Pancreas (tissue), 10 donors: ENCODE measurements at places on chromosomes 7 and 10. TPM values are rescaled to one million over a fixed set of nuclear protein-coding genes. Genes with fewer than 3 reads are reported as not detected.

Gene RARRES2
- total RNA-seq = 125 TPM

Gene PSMG3
- 6.7 TPM for total RNA-seq

Gene EEPD1
- 7.5 TPM for total RNA-seq

Gene AKR1D1
- not detected for total RNA-seq

Gene SCART1
- 0.95 TPM for total RNA-seq

Gene FAM131B
- total RNA-seq = 0.05 TPM

- no peaks in the 10 kb centered on the region for H3K4me1 ChIP-seq
- H3K27ac ChIP-seq = no peak overlapping the region
- DNase-seq = no peak
- no peak overlapping the region for H3K4me3 ChIP-seq
- no peaks in the 10 kb centered on the region for H3K27me3 ChIP-seq
- H3K36me3 ChIP-seq = no peaks in the 10 kb centered on the region
Measured at GRCh38 chr10:23461557-23461956, 22.7 kb downstream of the OTUD1 start.

DNA sequence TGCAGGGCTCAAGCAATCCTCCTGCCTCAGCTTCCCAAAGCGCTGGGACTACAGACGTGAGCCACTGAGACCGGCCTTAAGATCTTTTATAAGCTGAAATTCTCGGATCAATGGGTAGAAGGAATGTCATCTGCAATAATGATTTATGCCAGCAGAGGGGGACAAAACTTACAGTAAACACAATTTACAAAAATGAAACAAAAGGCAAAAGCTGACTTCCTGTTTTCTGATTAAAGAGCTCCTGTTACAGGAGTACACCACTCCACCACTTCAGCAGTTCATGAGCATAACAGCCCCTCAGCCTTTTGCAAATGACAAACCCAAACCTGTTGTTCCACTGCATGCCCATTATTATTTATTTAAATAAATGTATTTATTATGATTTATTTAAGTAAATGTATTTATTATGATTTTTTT, 88.5 kb upstream of the ATP6V0A4 start:
- H3K27ac ChIP-seq = no peak overlapping the region
- DNase-seq = no peak
- no peaks in the 10 kb centered on the region for H3K4me1 ChIP-seq
- no peaks in the 10 kb centered on the region for H3K27me3 ChIP-seq
- no peaks in the 10 kb centered on the region for H3K36me3 ChIP-seq

- no peak for DNase-seq
- no peaks in the 10 kb centered on the region for H3K27me3 ChIP-seq
- no peak overlapping the region for H3K4me3 ChIP-seq
- no peaks in the 10 kb centered on the region for H3K4me1 ChIP-seq
- H3K27ac ChIP-seq = no peak overlapping the region
Measured at GRCh38 chr7:48832303-48832845, 92.0 kb upstream of the CDC14C start.

DNA sequence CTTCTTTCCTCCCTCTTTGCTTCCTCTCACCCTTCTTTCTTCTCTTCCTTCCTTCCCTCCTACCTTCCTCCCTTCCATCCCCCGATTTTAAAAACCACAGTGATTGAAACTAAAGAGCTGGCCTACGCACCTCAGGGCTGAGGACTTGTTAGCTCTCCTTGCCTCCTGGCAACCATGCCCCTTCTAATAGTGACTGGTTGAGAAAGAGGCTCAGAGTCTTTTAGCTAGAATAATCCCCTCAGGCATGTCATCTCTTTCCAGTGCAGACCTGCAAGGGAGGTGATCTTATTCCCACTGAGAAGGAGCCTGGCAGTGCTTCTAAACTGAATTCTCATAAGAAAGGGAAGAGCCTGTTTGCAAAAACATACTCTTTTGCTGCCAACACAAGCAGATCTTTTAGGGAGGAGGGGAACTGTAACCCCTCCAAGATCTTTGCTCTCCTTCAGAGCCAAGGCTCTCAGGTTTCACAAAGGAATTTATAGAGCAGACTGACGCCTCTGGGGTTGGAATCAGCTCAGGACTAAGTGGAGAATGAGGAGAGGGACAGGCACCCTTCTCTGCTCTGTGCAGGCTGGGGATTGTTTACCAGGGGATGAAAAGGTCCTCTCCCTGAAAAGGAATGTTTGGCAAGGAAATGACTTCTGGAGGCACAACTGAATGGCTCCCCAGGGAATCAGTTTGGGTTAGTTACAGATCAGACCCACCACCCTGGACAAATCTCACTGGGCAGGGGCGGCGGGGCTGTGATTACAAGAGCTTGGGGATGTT, 9.4 kb upstream of the ANKRD1 start:
- no peaks in the 10 kb centered on the region for H3K27me3 ChIP-seq
- no peak overlapping the region for H3K4me3 ChIP-seq
- no peak for DNase-seq

DNA sequence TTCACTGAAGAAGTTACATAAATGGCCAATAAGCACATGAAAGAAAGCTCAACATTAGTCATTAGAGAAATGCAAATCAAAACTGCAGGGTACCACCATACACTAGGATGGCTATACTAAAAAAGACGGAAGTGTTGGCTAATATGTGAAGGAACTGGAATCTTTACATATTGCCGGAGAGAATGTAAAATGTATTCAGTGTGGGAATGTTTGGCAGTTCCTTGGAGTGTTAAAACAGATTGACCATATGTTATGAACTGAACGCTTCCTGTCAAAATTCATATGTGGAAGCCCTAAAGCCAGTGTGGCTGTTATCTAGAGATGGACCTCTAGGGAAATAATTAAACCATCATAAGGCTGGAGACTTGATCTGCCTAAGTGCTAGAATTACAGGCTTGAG, 33.1 kb downstream of the SUV39H2 start:
- no peaks in the 10 kb centered on the region for H3K4me1 ChIP-seq
- H3K36me3 ChIP-seq = no peaks in the 10 kb centered on the region
- H3K4me3 ChIP-seq = no peak overlapping the region
- no peak overlapping the region for H3K27ac ChIP-seq
- DNase-seq = no peak
- no peaks in the 10 kb centered on the region for H3K27me3 ChIP-seq

DNA sequence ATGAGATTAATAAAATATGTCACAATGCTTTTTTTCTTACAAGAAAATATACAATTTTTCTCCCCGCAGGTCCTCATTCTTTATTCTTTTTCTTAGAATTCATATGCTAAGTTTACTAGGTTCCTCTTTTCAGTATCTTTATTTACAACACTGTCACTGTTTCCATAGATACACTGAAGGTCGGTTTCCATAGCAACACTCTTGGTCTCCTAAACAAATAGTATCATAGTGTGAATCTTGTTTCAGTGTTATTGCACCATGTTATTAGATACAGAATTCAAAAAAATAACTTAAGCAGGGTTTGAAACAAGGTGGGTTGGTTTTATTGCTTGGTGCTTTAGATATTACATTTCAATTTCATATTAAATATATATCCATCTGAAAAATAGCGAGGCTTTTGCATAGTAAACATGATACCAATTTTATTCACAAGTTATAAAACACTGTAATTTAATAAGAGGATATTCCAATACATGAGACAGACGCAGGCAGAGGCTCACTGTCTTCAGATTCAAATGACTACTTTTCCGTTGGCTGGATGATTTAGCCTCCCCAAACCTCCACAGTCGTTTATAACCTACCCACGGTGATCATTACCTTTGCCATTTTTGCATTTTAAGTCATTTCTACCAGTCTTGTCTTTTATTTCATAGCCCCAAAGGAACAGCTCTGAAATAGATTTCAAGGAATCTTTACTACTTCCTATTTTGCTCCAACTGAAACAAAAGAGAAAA, 88.9 kb upstream of the KLF6 start:
- no peak overlapping the region for H3K27ac ChIP-seq
- H3K4me3 ChIP-seq = no peak overlapping the region
- H3K4me1 ChIP-seq = peaks cover 5% of the 10 kb centered on the region
- no peaks in the 10 kb centered on the region for H3K27me3 ChIP-seq

DNA sequence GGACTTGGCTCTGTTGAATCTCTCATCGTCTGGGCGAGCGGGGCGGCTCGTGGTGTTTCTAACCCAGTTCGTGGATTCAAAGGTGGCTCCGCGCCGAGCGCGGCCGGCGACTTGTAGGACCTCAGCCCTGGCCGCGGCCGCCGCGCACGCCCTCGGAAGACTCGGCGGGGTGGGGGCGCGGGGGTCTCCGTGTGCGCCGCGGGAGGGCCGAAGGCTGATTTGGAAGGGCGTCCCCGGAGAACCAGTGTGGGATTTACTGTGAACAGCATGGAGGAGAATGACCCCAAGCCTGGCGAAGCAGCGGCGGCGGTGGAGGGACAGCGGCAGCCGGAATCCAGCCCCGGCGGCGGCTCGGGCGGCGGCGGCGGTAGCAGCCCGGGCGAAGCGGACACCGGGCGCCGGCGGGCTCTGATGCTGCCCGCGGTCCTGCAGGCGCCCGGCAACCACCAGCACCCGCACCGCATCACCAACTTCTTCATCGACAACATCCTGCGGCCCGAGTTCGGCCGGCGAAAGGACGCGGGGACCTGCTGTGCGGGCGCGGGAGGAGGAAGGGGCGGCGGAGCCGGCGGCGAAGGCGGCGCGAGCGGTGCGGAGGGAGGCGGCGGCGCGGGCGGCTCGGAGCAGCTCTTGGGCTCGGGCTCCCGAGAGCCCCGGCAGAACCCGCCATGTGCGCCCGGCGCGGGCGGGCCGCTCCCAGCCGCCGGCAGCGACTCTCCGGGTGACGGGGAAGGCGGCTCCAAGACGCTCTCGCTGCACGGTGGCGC, at the start of gene EN2:
TSS of gene EN2 (plus strand) at position 19 of the 767 bp plus-strand sequence. CDS start at position 268, 249 bp downstream.
- H3K4me1 ChIP-seq = no peaks in the 10 kb centered on the region
- no peaks in the 10 kb centered on the region for H3K36me3 ChIP-seq
- H3K27me3 ChIP-seq = peaks cover 11% of the 10 kb centered on the region
- H3K4me3 ChIP-seq = peak within 1 kb of the TSS; percentile 57

DNA sequence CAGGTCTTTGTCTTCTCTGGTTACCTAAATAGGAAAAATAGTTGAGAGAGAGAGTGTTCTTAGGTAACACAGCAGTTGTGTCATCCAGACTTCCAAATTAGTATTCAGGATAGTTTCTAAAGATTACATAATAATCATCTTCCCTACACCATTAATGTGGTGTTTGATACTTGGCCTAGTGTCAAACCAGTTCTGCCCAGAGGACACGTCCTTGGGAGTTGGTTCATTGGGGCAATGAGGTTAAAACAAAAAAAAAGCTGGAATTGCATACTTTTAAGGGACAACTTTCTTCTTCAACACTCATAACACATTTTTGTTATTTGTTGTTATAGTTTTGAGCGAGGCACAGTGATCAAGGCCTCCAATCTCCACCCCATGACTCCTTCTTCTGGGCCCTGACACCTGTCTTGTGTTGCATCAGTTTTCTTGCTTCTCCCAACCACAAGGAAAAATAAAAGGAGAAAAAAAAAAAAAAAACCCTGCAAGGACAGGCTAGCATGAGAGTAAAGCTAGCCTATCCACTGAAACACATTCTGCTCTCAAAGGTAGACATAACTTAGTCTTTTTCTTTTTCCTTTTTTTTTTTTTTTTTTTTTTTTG, 28.8 kb downstream of the STN1 start:
- H3K4me1 ChIP-seq = peaks cover 42% of the 10 kb centered on the region
- DNase-seq = no peak
- peak overlapping the region; percentile 38 for H3K27ac ChIP-seq
- H3K4me3 ChIP-seq = no peak overlapping the region

DNA sequence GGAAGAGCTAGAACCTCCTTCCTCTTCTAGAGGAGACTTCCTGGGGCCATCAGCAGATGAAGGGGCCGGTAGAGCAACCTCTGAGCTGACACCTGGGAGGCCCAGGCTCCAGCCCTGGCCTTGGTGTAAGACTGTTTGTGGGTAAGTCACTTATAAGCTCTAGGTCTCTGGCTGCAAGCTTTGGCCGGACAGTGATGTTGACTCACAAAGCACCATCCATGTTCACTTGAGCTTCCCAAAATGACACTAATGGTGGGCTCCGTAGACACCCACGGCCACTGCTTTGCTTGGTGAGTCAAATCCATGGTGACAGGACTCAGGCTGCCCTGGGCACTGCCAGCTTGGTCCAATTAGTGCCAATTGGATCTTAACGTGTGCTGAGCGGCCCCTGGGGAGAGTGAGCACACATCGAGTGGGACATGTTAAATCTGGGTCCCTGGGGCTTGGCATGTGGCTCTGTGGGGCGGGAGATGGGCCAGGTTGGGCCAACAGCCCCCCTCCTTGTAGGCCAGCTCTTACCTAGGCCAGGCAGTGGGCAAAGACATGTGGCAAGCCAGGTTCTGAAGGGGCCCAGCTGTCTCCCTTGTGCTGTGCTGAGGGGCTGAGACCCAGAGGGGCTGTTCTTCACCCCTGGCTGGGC, 16.7 kb downstream of the NEURL1 start:
- H3K4me1 ChIP-seq = peaks cover 22% of the 10 kb centered on the region
- H3K27ac ChIP-seq = peak overlapping the region; percentile 7
- H3K36me3 ChIP-seq = no peaks in the 10 kb centered on the region
- no peak overlapping the region for H3K4me3 ChIP-seq

DNA sequence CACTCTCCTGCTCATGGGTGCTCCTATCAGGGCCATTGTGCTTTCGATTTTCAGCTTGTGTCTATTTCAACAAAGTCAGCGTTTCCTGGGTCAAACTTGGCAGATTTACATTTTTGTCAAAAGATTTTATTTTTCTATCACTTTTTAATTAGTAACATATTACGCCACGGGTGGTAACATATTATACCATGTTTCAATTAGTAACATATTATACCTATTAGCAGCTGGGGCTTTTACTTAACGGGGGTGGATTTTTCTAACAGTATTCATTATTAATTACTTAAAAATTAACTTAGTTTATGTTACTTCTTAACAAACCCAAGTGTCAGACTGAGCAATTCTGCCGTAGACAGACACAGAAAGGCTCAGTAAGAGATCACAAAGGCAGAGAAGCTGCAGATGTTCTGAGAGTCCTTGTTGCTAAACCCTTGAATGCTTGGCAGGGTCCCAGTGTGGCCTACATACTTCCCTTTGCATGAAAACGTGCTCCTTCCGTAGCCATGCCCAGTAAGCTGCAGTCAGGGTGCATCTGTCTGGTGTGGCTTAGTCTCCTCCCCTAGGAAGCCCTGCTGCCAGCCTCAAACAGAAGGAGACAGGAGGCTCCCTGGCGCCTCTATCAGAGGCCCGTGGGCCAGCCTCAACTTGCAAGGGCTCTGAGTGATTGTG, 263.1 kb upstream of the CXCL12 start:
- DNase-seq = no peak
- H3K36me3 ChIP-seq = no peaks in the 10 kb centered on the region
- H3K27me3 ChIP-seq = no peaks in the 10 kb centered on the region

DNA sequence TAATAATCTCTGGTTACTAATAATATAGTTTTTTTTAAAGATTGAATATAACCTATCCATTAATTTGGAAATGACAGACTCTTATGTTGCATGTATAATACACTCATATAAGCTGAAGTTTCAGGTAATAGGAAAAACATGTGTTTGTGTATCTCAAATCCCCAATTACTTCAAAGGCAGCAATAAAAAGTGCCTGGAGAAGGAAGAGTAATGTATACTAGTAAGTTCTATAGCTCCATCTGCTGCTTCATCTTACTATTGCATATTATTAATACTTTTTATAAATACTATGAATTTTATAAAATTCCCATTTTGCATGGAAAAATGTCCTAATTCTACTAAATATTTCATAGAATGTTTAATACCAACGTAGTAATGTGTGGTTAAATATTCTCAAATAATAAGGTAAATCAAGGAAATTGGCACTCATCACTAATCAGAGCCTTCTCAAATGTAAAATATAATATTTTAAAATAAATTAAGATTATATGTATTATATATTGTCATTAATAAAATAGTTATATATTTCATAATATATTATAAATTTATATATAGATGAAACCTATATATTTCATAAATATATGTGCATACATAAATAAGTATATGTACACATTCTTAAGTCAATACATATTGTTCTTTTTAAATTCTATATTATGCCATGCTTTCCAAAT, 311.9 kb downstream of the HGF start:
- no peak overlapping the region for H3K4me3 ChIP-seq
- H3K27ac ChIP-seq = no peak overlapping the region
- no peaks in the 10 kb centered on the region for H3K27me3 ChIP-seq
- no peak for DNase-seq
- no peaks in the 10 kb centered on the region for H3K36me3 ChIP-seq
